ENCODE measurements at places on chromosomes 7 and 10.
A peak's percentile ranks its signal among the peaks of the same experiment; 100 is the strongest.

DNA sequence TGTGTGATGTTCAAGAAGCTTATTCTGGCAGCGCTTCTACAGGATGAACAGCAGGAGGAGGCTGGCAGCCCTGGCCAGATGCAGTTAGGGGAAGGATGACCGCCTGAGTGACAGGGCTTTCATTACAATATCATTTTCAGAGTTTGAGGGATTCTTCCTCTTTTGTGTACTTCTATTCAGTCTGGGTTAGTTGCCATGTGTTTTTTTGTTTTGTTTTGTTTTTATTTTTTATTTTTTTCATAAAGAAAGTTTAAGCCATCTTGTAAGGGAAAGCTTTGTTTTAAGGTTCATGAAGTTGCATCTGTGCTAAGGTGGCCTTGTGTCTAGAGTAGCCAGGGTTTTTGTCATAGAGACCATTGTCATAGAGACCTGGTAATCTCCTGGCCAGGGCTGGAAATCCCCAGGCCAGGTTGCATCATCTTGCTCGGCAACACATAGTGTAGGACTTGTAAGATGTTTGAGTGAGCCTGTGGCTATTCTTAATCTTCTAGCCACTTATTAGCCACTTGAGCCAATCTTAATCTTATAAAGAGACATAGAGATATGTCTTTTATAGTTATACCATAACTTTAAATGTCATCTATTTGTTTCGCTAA, 230.5 kb upstream of the TMEM229A start:
- H3K36me3 ChIP-seq, result no peaks in the 10 kb centered on the region
- H3K27me3 ChIP-seq, result no peaks in the 10 kb centered on the region
- H3K4me3 ChIP-seq, result no peak overlapping the region
- H3K27ac ChIP-seq, result no peak overlapping the region
- H3K4me1 ChIP-seq, result no peaks in the 10 kb centered on the region
- DNase-seq, result no peak

GRCh38 chr10:71635867-71636266, 83.7 kb downstream of the C10orf105 start:
- peaks cover 9% of the 10 kb centered on the region for H3K4me1 ChIP-seq
- peaks cover 9% of the 10 kb centered on the region for H3K27me3 ChIP-seq
- H3K4me3 ChIP-seq, result no peak overlapping the region
- H3K27ac ChIP-seq, result no peak overlapping the region
- H3K36me3 ChIP-seq, result no peaks in the 10 kb centered on the region
- no peak for DNase-seq

DNA sequence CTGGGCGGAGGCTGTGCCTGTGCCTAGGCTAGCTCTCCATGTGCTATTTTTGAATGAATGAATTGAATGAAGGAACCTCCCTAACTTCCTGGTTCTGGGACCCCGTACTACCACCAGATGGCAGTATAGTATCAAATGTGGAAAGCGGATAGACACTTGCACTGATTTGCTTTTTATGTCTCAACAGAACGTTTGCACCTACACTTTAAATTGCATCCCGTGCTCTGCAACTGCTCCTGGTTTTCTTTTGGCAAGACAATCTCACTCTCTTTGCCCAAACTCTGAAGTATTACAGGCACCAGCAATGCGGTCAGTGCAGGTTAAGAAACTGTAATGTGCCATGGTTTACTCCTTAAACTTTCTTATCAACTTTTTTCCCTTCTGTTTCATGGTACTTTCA, 6.5 kb downstream of the FZD8 start:
- no peak overlapping the region for H3K4me3 ChIP-seq
- H3K27ac ChIP-seq, result no peak overlapping the region
- no peaks in the 10 kb centered on the region for H3K36me3 ChIP-seq
- peaks cover 9% of the 10 kb centered on the region for H3K4me1 ChIP-seq

- H3K36me3 ChIP-seq, result no peaks in the 10 kb centered on the region
- no peak for DNase-seq
- no peak overlapping the region for H3K27ac ChIP-seq
- H3K27me3 ChIP-seq, result no peaks in the 10 kb centered on the region
Observed at GRCh38 chr10:34670081-34670480, 145.0 kb downstream of the PARD3 start.

DNA sequence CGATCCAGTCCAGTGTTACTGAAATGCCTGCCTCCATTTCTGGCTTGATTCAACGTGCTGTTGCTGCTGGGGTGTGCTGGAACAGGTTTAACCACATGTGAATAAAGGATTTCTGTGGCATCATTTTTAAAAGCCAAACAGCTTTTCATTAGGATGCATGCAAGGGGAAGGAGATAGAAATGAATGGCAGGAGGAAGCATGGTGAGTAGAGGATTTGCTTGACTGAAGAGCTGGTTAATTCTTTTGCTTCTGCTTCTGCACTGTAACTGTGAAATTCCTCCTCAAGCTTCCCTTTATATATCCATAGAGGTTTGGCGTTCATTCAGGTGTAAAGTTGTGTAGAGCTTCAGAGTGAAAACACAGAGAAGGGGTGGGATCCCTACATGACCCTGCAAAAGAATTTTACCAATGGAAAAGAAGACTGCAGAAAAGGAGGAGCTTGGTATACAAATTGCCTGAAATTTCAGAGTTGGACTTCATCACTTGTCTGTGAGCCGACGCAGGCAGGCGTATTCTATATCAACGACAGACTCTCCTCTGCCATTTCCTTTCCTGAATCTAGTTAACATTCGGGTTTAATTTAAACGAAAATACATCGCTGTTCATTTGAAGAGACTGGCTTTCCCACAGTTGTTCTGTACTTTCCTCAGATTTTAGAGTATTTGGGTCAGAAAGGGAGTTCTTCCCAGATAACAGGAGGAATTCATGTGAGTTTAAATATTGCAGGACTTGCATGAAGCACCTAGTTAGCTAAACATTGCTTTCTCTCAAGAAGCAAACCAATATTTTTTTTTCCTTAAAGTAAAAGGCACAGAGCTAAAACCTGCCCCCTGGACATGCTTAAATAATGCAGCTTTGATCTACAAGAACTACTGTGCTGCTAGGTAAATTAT, at the start of gene SOSTDC1:
Gene SOSTDC1, minus strand, starts transcription at position 270 of the 893 bp plus-strand sequence. Its CDS starts 70 bp downstream, at position 200.
- H3K27ac ChIP-seq, result no peak within 1 kb of the TSS
- H3K4me1 ChIP-seq, result no peaks in the 10 kb centered on the region
- no peaks in the 10 kb centered on the region for H3K36me3 ChIP-seq

GRCh38 chr10:78706726-78707540, 361.8 kb upstream of the ZMIZ1 start:
- no peaks in the 10 kb centered on the region for H3K36me3 ChIP-seq
- H3K4me3 ChIP-seq, result no peak overlapping the region
- no peak for DNase-seq
- peaks cover 11% of the 10 kb centered on the region for H3K27me3 ChIP-seq
- no peak overlapping the region for H3K27ac ChIP-seq

DNA sequence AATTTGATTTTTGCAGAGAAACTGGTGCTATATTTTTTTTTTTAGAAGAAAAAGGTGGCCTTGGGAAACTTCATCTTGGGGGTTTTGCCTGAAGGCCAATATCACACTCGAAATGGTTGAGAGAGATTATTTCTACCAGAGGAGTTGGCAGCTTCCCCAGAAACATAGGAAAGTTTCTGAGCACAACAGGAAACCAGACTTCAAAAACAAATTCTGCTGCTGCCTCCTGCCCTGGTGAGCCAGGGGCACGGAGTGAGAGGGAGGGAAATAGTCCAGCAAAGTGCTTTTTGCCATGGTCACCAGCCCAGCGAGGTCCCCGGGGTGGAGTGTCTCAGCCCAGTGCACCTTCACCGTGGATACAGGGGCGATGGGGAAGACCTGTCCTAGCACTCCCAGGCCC, 61.1 kb downstream of the FOXI2 start:
- peaks cover 18% of the 10 kb centered on the region for H3K27me3 ChIP-seq
- DNase-seq, result no peak
- no peaks in the 10 kb centered on the region for H3K4me1 ChIP-seq
- H3K36me3 ChIP-seq, result no peaks in the 10 kb centered on the region
- no peak overlapping the region for H3K27ac ChIP-seq
- no peak overlapping the region for H3K4me3 ChIP-seq

DNA sequence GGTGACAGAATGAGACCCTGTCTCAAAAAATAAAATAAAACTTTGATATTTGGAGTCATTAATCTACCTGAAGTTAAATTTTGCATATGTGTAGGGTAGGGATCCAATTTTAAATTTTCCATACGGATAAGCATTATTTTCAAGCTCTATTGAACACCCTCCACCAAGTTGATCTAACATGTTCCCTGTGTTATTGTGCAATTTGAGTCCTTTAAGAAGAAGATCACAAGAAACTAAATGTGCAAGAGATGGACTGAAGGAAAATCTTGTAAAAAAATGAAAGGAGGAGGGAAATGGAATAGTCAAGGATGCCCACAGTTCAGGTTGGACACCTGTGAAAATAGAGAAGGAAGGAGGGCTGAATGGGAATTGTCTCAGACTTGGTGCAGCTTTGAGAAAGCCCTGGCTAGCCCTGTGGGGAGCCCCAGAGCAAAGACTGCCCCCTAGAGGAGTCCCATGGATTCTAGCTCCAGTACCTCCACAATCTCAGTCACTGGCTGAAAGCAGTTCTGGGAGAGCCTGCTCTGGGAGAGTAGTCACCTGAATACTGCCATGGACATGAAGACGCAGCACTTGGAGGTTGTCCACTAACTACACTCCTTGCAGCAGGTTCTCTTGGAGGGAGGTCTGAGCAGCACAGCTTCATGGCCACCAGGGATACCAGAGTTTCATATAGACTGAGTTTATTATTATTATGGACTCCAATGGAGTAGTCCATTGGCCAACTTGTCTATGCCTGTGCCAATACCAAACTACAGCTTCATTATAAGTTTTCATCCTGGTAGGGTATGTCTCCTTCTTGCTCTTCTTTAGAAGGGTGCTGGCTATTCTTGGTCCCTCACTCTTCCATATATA, 5.7 kb upstream of the TIAL1 start:
- peaks cover 5% of the 10 kb centered on the region for H3K36me3 ChIP-seq
- H3K4me3 ChIP-seq, result no peak overlapping the region
- peaks cover 8% of the 10 kb centered on the region for H3K4me1 ChIP-seq
- no peak for DNase-seq
- H3K27me3 ChIP-seq, result no peaks in the 10 kb centered on the region

GRCh38 chr7:102220229-102220850, 66.3 kb upstream of the SH2B2 start:
- H3K4me1 ChIP-seq, result peaks cover under 1% of the 10 kb centered on the region
- H3K27me3 ChIP-seq, result no peaks in the 10 kb centered on the region
- peaks cover 17% of the 10 kb centered on the region for H3K36me3 ChIP-seq
- no peak for DNase-seq
- H3K4me3 ChIP-seq, result no peak overlapping the region

- peaks cover 50% of the 10 kb centered on the region for H3K27me3 ChIP-seq
- H3K27ac ChIP-seq, result no peak overlapping the region
- no peak for DNase-seq
- H3K36me3 ChIP-seq, result no peaks in the 10 kb centered on the region
Observed at GRCh38 chr10:49602380-49603023, 7.6 kb upstream of the SLC18A3 start.

DNA sequence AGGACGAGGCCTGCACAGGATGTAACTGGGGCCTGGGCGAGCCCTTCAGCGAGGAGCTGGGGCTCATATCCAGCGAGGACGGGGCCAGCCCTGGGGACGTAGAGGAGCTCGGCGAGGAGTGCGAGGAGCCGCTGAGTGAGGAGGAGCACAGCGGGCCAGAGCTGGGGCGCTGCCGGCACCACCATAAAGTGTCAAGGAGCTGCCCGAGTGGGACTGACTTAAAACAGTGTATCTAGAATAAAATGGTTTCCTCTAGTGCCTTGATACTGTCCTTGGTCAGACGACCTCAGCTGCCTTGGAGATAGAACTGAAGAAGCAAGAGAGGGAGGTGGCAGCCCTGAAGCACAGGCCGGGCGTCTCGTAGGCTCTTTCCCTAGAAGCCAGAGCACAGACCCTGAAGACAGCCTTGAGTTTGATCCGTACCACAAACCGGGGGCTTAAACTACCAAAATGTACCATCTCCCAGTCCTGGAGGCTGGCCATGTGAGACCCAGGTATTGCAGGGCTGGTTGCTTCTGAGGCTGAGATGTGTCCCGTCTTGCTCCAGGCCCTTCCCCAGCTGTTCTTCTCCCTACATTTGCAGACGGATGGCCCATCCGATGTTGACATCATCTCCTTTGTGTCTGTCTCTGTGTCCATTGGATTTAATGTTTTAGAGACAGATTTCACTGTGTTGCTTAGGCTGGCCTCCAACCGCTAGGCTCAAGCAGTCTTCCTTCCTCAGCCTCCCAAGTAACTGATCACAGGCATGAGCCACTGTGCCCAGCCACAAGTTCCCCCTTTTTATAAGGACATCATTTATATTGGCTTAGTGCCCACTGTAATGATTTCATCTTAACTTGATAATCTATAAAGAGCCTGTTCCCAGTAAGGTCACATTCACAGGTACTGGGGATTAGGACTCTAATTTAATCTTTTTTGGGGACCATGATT, 35.8 kb downstream of the DNAJB6 start:
- peaks cover 19% of the 10 kb centered on the region for H3K4me1 ChIP-seq
- H3K4me3 ChIP-seq, result no peak overlapping the region
- no peak for DNase-seq
- no peak overlapping the region for H3K27ac ChIP-seq
- peaks cover 84% of the 10 kb centered on the region for H3K36me3 ChIP-seq

DNA sequence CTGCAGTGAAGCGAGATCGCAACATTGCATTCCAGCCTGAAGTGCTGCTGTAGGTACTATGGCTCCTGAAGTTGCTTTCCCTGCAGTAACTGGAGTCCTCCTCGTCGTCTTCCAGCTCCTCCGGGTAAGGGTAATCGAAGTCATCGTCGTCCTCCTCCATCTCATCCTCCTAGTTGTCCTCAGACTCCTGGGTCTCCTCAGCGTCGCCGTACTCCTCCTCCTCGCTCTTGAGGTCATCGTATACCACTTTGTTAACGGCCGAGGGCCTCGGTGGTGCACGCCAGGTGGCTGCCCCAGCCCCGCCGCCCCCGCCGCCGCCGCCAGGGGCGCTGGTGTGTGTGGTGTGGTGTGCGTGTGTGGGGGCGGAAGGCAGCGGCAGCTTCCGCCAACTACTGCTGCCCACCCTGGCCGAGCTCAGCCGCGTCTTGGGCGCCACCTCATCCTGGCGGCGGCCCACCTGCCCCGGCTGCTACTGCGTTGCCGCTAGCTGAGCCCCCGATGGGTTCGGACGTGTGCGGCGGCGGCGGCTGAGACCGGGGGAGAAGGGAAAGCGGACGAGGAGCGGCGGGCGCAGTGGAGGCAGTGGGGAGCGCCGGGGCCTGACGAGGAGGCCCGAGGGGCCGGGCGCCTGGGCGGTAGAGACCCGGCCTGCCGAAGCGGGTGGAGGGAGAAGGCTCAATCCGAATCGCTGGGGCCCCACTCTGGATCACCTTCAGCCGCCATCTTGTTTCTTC, 11.8 kb upstream of the ACBD5 start:
- H3K4me3 ChIP-seq, result peak overlapping the region; percentile 86
- no peaks in the 10 kb centered on the region for H3K36me3 ChIP-seq
- DNase-seq, result peak; percentile 86
- H3K4me1 ChIP-seq, result peaks cover 8% of the 10 kb centered on the region
- H3K27ac ChIP-seq, result peak overlapping the region; percentile 84

GRCh38 chr7:34107276-34107675, 201.9 kb downstream of the BMPER start:
- no peaks in the 10 kb centered on the region for H3K36me3 ChIP-seq
- H3K27me3 ChIP-seq, result no peaks in the 10 kb centered on the region
- H3K4me1 ChIP-seq, result no peaks in the 10 kb centered on the region
- no peak overlapping the region for H3K27ac ChIP-seq
- DNase-seq, result no peak

Measured in activated B cell treated with CpG ODN at 0.5 μM for 24 hours (primary cell).